ENCODE measurements at places on chromosomes 5 and 9.

- no peak for DNase-seq
Measured at GRCh38 chr5:124747791-124748686, 1.6 kb upstream of the ZNF608 start.

- no peak for DNase-seq
Measured at GRCh38 chr9:95587021-95587964, 70.5 kb upstream of the PTCH1 start.

DNA sequence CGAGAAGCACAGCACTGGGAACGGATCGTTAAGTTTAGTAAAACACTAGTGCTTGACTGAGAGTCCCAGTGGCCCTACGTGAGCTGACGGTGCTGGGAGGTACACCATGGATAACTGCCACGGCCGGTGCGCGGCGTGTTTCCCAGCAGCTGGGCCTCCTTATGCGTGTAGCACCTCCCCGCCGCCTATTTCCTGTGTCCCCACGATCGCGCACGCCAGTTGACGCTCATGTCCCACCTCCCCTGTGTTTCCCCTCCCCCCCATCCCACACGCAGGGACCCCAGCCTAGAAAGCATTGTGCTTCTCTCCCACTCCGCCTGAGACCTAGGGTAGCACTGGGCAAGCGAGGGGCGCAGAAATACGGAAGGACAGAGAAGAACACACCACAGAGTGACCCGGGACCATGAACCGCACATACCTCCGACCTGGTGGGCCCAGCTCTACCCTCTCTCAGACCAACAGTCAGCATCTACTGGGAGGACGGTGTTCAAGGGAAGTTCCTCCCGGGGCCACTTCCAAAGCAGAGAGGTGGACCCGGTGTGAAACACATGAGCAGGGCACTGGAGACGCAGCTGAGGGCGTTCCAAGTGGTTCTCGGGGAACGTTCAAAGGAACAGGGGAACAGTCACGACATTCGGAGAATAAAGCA lies 45.6 kb downstream of the DBH start:
- DNase-seq = no peak

DNA sequence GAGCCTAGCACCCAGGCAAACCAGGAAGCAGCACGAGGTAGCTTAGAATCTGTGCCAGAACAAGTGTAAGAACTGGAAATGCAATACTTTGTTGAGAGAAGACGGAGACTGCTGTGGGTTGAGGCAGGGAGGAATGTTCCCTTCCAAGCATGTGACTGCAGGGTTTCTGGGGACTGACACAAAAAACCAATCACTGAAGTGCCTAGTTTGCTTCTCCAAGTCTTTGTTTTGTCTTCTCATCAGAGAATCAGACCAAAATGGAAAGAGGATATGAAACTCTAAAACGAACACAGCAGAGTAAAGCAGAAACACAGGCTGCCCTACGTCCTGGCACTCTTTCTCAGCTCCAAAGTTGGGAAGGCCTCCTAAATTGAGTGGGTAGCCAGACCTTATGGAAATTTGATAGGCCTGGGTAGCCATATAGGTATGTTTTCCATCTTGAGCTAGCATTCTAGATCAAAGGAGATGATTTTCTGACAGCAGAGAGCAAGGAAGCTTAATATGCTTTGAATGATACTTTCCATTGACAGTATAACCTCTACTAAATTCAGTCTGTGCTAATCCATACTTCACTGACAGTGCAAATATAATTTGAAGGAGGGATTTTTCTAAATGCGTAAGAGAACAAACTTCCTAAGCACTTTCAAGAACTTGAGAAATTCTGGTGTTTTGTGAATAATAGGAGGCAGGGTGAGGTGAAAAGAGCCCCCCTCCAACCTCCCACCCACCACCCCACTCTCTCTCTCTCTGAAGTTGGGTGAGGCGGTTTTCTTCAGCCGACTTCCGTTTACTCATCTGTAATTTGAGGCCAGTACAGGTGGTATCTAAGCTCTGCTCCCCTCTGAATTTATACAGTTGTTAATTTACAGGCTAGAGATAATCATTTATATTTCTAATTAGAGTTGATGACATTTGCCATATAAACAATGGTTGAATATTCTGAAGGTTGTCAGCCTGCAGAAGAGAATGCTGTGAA lies 5.5 kb downstream of the ADRB2 start:
- DNase-seq = no peak

DNA sequence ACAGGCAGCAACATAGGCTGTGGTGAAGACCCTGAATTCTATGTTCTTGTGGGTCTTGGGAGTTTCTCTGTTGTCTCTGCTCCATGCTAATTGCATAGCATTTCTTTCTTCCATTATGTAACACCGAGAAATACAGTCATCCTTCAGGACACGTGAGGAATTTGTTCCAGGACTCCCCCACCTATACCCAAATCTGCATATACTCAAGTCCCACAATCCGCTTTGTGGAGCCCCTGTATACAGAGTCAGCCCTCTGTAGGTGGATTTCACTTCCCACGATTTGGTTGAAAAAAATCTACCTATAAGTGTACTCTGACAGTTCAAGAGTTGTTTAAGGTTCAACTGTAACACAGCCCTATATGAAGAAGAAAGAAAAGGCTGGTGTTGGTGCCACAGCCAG lies 22.1 kb downstream of the ANKRD33B start:
- no peak for DNase-seq

GRCh38 chr9:89489548-89490530 lies 8.1 kb downstream of the SEMA4D start:
- DNase-seq = no peak

DNA sequence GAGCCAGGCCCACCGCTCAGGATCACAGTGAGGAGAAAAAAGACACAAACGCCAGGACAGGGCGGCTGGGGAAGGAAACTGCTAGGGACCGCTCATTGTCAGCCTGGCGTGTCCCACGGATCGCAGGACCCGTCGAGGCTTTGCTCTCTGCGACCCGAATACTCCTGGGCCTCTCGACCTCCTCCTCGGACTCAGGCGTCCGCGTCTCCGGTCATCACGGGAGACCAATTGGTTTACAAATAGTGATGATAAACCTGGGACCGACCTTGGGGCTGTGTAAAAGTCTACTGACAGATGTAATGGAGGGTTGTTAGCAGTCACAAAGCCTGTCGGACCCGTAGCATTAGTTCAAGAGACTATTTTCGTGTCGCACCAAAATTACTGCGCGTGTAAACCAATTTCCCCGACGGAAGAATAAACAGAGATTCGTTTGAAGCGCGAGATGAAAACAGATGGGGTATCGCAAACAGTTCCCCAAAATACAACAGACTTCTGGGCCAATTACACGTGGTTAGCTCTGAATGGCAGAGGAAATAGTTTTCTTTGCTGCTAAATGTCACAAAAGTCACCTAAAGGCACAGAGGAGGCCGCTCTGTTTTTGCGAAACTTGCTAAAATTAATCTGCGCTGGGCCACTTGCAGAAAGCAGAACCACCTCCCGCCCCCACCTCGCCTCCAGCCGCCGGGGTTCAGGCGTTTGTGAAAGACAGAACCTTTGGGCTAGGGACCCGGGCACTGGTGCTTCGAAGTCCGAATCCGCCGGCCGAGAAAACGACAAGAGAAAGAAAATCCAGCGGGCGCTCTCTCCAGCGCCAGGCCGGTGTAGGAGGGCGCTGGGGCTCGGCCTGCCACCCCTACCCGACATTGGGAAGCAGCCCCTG lies 67.6 kb downstream of the FOXD1 start:
- DNase-seq = no peak

Data from hematopoietic multipotent progenitor cell treated with erythropoietin and hydrocortisone succinate and interleukin-3 and kit ligand, for 15 days (in vitro differentiated cells).